Stimulated activated naive CD4-positive, alpha-beta T cell treated with Interleukin-2 at 50 U/mL for 16 hours (primary cell): ENCODE measurements at places on chromosomes 2 and 18.

DNA sequence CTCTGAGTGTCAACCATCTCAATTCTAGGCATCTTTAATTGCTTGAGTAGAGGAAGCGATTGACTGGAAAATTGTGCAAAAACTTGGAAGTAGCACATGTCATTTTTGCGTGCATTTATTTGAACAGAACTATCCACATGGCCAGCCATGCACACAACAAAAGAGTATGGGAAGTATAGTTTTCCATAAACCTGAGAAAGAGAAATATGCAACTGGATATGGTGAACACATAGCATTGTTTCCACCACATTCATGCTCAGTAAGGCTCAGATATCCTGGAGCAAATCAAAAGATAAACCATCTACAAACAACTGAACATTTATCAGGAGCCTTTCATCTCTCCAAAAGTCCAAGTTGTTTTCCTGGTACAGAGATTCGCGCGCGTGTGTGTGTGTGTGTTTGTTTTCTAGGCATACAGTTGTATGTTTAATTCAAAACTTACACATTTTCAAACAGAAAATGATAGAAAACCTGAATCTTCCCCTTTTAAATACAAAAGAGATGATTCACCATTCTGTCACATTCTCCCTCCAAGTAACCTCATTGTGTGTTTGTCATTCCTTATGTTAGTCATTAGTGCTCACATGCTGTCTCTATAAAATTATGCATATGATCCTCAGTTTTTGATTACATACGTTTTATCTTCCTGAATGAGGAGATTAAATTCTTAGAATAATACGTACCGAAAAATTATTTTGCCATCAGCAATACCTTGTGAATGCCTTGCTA is 780.4 kb upstream of the NRXN1 start:
- no peak for DNase-seq

GRCh38 chr2:239222706-239223309 is 178.0 kb downstream of the HDAC4 start:
- no peak for DNase-seq

- no peak for DNase-seq
Measured at GRCh38 chr2:207599636-207600035, 25.6 kb downstream of the METTL21A start.

DNA sequence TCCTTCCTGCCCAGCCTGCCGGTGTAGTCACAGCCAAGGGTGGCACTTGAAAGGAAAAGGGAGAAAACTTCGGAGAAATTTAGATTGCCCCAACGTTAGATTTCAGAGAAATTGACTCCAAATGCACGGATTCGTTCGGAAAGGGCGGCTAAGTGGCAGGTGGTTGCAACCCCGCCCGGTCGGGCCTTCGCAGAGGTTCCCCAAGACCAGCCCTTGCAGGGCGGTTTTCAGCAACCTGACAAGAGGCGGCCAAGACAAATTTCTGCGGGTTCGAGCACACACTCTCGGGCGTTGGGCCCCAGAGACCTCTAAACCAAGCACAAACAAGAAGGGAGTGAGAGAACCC is 4.8 kb downstream of the ONECUT2 start:
- no peak for DNase-seq

DNA sequence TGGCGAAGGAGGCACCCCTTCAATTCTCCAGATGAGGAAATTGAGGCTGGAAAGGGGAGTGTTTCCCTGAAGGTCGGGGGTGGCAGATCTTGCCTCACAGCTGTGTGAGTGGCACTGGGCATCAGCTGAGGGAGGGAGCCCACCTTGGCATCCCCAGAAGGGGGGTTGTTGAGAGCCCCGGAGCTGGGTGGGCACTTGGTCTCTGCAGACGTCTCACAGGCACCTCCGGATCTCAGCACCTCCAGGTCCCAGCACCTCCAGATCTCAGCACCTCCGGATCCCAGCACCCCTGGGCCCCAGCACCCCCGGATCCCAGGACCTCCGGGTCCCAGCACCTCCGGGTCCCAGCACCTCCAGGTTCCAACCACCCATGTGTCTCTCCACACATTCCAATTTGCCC is 137.9 kb downstream of the NFATC1 start:
- DNase-seq, result no peak

DNA sequence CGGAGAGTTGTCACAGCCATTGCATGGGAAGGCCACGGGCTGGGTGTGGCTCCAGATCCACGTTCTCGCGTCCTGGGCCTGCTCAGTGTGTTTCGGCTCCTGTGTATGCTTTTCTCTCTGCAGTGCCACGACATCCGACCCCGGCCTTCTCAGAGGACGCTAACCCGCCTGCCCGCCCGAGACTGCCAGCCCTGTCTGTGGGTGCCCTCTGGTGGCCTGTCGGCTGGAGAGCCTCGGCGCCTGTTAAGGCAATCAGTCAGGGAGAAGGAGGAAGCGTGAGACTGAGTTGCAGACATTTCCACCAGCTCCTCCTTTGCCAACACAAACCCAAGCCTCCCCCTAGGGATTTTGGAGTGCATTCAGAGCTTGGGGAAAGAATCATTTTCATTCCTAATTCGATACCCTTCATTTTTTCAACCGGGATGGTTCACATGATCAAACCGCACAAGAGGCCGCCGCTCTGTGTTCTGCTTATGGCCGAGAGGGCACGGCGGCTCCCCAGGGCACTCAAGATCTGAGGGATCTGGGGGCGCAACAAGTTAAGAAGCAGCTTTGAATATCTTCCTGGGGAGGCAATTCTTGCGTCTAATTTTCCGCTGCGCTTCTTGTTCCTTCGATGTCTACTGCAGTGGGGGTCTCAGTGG is 37.5 kb upstream of the ZBTB7C start:
- DNase-seq, result peak; percentile 66

- DNase-seq, result no peak
Measured at GRCh38 chr18:26543373-26543772, 5.0 kb downstream of the KCTD1 start.

DNA sequence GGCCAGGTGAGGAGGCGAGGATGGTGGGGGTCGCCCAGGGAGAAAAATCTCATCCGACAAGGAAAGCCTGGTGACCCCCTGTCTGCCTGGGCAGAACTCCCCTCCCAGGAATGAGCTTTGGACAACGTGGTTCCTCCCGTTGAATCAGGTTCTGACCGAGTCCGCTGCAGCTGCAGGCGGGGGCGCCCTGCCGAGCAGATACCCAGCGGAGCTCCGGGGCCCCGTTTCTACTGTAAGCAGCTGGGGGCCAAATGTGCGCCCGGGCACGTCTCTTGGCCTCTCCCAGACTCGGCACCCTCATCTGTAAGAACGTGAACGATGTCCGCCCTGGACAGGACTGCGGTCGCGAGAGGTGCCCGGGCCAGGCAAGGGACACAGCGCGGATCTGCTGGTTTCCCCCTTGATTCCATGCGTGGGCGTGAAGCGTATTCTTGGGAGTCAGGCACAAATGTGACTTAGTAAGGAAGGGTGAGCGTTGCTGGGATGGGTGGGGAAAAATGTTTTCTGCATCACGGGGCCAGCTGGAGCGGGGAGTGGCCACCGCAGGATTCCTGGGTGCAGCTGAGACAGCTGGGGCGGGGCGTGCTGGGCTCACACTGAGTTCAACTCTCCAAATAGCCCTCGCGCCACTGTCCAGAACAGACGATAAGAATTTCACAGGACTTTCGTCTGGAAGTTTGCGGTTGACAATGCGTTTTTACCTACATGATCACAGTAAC is 20.2 kb upstream of the TUBB6 start:
- no peak for DNase-seq

DNA sequence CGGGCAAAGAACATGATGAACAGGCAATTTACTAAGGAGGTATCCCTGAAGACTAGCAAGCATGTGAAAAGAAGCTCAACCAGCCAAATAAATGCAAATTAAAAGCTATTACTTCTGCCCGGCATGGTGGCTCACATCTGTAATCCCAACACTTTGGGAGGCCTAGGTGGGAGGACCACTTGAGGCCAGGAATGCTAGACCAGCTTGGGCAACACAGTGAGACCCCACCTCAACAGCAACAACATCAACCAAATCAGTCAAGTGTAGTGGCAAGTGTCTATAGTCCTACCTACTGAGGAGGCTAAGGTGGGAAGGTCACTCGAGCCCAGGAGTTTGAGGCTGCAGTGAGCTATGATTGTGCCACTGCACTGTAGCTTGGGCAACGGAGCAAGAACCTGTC is 139.1 kb downstream of the MEP1B start:
- DNase-seq, result no peak

DNA sequence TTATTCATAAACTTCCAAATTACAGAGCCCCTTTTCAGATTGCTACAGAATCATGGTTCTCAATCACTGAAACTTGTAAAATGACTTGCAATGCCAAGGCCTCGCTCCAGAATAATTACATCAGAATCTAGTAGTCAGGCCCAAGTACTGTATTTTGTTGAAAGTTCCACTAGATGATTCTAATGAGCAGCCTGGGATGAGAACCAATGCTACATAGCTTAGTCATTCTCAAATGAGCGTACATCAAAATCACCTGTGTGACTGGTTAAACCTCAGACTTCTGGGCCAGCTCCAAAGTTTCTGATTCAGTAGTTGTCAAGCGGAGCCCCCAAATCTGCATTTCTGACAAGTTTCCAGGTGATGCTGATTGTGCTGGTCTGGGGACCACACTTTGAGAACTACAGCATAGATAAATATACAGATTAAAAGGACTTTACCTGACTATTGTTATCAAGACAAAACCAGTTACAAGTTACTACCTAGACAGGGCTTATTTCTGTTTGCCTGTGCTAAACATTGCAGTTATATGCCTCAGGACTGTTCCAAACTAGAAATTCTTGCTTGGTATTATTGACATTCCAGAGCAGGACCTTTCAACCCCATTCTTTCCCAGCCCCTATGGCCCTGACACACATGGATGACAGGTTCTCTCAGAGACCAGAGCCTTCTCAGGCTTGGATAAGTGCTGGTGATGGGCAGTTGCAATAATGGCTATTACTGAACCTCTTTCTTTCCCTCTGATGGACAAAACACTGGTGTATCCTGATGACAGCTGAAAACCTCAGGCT is 83.1 kb downstream of the UPP2 start:
- no peak for DNase-seq

DNA sequence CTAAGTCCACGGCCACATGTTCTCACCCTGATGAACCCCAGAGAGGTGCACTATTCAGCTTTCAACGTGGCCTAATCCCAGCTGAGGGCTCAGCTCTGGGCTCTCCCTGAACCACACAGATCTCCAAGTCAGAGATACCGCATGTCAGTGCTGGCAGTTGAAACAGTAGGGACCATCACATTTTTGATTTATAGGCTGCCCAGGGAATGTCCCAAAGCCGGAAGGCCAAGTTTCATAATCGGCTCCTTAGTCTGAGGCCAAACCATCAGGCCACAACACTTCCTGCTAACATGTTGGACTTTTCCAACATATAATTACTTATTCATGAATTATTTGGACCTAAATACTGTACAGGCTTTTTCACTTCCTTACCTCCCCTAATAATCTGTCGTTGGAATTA is 91.9 kb upstream of the KLHL29 start:
- no peak for DNase-seq

DNA sequence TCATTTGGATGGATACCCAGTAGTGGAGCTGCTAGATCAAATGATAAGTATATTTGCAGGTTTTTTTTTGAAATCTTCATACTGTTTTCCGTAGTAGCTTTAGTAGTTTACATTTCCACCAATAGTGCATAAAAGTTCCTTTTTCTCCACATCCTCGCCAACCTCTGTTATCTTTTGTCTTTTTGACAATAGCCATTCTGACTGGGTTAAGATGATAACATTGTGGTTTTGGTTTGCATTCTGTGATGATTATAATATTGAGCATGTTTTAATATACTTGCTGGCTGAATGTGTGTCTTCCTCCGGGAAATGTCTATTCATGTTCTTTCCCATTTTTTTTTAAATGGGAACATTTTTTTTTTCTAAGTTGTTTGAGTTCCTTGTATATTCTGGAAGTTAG is 260.0 kb downstream of the GULP1 start:
- no peak for DNase-seq

GRCh38 chr2:218256612-218257350 is 4.0 kb upstream of the GPBAR1 start:
- no peak for DNase-seq

DNA sequence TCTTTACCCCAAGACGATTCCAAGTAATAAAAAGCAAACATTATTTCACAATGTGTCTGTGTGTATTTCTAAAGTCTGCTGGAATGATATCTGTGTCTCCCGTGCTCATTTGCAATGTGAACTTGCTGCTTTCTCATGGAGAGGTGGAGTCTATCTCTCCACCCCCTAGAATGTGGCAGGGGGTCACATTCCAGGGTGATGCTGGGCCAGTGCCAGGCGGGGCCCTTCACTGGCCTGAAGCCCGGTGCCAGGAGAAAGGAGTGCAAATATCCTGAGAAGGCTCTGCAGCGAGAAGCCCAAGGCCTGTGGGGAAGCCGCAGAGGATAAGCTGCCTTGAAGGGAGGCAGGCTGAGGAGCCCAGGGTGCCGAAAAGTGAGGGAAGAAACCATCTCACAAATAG is 26.8 kb upstream of the LDLRAD4 start:
- no peak for DNase-seq

DNA sequence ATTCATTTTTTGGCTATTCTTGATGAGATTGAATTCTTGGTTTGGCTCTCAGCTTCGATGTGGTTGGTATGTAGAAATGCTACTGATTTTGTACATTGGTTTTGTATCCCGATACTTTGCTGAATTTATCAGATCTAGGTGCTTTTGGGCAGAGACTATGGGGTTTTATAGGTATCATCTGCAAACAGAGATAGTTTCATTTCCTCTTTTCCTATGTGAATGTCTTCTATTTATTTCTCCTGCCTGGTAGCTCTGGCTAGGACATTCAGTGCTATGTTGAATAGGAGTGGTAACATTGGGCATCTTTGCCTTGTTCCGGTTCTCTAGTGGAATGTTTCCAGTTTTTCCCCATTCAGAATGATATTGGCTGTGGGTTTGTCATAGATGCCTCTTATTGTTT is 5.5 kb upstream of the TACR1 start:
- DNase-seq, result no peak

DNA sequence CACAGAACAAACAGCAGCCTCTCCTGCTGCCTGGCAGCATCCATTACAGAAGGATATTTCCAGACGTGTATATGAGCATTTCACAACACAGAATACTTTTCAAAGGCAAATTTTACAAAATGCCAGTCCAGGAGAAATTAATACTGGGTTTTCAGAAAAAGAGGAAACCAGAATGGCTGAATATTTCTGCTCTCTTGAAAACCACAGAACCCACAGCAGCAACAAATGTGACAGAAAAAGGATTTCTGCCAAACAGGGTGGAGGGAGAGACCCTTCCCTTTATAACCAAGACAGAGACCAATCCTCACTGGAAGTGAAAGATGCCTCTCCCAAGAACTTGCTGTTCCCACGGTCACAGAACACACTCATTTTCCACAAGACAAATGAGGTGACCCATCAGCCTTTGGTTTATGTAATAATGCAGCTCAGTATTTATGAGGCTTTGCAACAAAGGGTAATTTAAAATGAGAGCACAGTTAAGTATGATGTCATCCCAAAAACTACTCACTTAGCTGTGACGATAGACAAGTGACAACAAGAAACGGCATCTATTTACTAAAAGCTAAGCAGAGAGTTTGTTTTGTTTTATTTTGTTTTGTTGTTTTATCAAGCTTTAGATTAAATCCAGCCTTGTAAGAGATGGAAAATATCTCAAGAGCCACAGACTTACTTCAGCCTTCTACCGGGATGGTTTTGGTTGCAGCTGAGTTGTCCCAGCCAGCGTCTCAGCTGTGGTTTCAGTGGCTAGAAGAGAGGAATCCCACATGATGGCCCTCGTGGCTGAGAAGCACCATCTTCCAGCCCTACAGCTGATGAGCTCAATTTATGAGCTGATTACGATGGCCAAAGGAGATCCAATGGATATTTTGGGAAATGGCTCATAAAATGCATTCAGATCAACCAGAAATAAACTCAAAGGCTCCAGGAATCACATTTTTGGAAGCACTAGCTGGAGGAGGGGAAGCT is 249.3 kb upstream of the AGAP1 start:
- DNase-seq, result no peak

- no peak for DNase-seq
Measured at GRCh38 chr2:64128943-64129391, 15.3 kb downstream of the PELI1 start.
